ENCODE measurements at places on chromosomes 4 and X.

- H3K27me3 ChIP-seq = no peaks in the 10 kb centered on the region
- no peaks in the 10 kb centered on the region for H3K4me1 ChIP-seq
- H3K36me3 ChIP-seq = no peaks in the 10 kb centered on the region
- H3K27ac ChIP-seq = no peak overlapping the region
Measured at GRCh38 chr4:27368781-27369180, 508.1 kb downstream of the STIM2 start.

GRCh38 chr4:186852964-186853391 lies 129.3 kb upstream of the FAT1 start:
- H3K4me3 ChIP-seq = no peak overlapping the region
- no peaks in the 10 kb centered on the region for H3K4me1 ChIP-seq
- H3K27me3 ChIP-seq = no peaks in the 10 kb centered on the region
- H3K27ac ChIP-seq = no peak overlapping the region

DNA sequence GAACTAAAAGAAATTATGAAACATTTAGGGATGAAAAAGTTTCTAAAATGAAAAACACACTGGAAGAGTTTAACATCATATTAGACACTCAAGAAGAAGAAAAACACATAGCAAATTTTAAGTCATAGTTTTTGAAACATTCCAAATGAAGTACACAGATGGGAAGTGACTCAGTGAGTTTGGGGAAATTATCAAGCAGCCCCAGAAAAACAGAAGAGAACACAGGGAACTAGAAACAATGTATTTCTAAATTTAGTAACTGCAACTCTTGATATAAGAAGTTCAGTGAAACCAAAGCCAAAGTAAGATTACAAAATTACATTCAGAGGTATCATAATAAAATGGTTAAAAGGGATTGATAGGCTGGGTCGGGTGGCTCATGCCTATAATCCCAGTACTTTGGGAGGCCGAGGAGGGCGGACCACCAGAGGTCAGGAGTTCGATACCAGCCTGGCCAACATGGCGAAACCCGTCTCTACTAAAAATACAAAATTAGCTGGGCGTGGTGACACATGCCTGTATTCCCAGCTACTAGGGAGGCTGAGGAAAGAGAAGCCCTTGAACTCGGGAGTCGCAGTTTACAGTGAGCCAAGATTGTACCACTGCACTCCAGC lies 461.2 kb downstream of the KCTD8 start:
- no peak for DNase-seq
- no peaks in the 10 kb centered on the region for H3K4me1 ChIP-seq
- no peaks in the 10 kb centered on the region for H3K36me3 ChIP-seq
- no peaks in the 10 kb centered on the region for H3K27me3 ChIP-seq

GRCh38 chr4:100067255-100067654 lies 117.2 kb upstream of the H2AZ1 start:
- no peak overlapping the region for H3K4me3 ChIP-seq
- no peaks in the 10 kb centered on the region for H3K27me3 ChIP-seq
- no peaks in the 10 kb centered on the region for H3K36me3 ChIP-seq
- H3K27ac ChIP-seq = no peak overlapping the region

- no peaks in the 10 kb centered on the region for H3K36me3 ChIP-seq
- H3K4me3 ChIP-seq = no peak overlapping the region
- no peaks in the 10 kb centered on the region for H3K4me1 ChIP-seq
- H3K27me3 ChIP-seq = no peaks in the 10 kb centered on the region
Measured at GRCh38 chrX:44223150-44223549, 120.3 kb downstream of the EFHC2 start.

- H3K27ac ChIP-seq = no peak overlapping the region
- no peak for DNase-seq
- no peaks in the 10 kb centered on the region for H3K36me3 ChIP-seq
- H3K4me3 ChIP-seq = no peak overlapping the region
- H3K27me3 ChIP-seq = no peaks in the 10 kb centered on the region
Measured at GRCh38 chr4:86452422-86452891, 92.6 kb upstream of the MAPK10 start.

GRCh38 chrX:76971393-76972376 lies 475.5 kb upstream of the FGF16 start:
- H3K4me3 ChIP-seq = no peak overlapping the region
- no peak overlapping the region for H3K27ac ChIP-seq
- no peaks in the 10 kb centered on the region for H3K27me3 ChIP-seq
- H3K4me1 ChIP-seq = no peaks in the 10 kb centered on the region
- no peak for DNase-seq

GRCh38 chr4:11839889-11840288 lies 411.2 kb upstream of the HS3ST1 start:
- H3K27ac ChIP-seq = no peak overlapping the region
- no peaks in the 10 kb centered on the region for H3K36me3 ChIP-seq
- no peak overlapping the region for H3K4me3 ChIP-seq
- no peaks in the 10 kb centered on the region for H3K27me3 ChIP-seq
- DNase-seq = no peak

DNA sequence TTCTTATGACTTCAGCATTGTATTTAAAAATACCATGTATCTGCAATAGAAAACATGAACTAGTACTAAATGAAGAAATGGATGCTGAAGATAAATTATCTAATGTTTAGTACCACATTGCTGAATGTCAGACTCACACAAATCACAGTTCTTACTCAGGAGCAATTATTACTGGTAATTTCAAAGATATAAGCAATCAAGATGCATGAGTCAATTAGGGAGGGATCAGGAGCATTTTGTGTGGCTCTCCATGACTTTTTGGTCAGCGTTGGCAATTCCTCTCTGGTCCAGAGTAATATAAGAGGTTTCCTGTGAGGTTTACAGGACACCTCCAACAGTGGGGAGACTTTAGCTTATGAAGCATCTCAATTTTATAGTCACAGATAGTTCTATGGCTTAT lies 167.0 kb upstream of the PCDH7 start:
- no peak overlapping the region for H3K27ac ChIP-seq
- no peak for DNase-seq
- no peaks in the 10 kb centered on the region for H3K4me1 ChIP-seq
- no peaks in the 10 kb centered on the region for H3K27me3 ChIP-seq
- H3K4me3 ChIP-seq = no peak overlapping the region
- H3K36me3 ChIP-seq = no peaks in the 10 kb centered on the region

- DNase-seq = no peak
- no peak overlapping the region for H3K4me3 ChIP-seq
- no peak overlapping the region for H3K27ac ChIP-seq
- no peaks in the 10 kb centered on the region for H3K36me3 ChIP-seq
Measured at GRCh38 chrX:110066488-110067225, 63.7 kb downstream of the TMEM164 start.

GRCh38 chr4:1998296-1998695 lies 10.5 kb downstream of the NELFA start:
- DNase-seq = no peak
- no peaks in the 10 kb centered on the region for H3K27me3 ChIP-seq
- no peak overlapping the region for H3K27ac ChIP-seq
- H3K36me3 ChIP-seq = peaks cover 5% of the 10 kb centered on the region
- H3K4me1 ChIP-seq = no peaks in the 10 kb centered on the region

- no peaks in the 10 kb centered on the region for H3K36me3 ChIP-seq
- DNase-seq = no peak
- H3K27ac ChIP-seq = no peak overlapping the region
- H3K27me3 ChIP-seq = no peaks in the 10 kb centered on the region
- H3K4me1 ChIP-seq = peaks cover 5% of the 10 kb centered on the region
Measured at GRCh38 chr4:74638689-74639088, 155.6 kb downstream of the BTC start.

GRCh38 chrX:29662759-29663503 lies 552.4 kb upstream of the MAGEB2 start:
- no peaks in the 10 kb centered on the region for H3K36me3 ChIP-seq
- no peak overlapping the region for H3K4me3 ChIP-seq
- H3K27ac ChIP-seq = no peak overlapping the region
- no peaks in the 10 kb centered on the region for H3K4me1 ChIP-seq
- no peaks in the 10 kb centered on the region for H3K27me3 ChIP-seq
- no peak for DNase-seq

- no peaks in the 10 kb centered on the region for H3K36me3 ChIP-seq
- H3K4me1 ChIP-seq = no peaks in the 10 kb centered on the region
- H3K4me3 ChIP-seq = no peak overlapping the region
- DNase-seq = no peak
- H3K27ac ChIP-seq = no peak overlapping the region
- H3K27me3 ChIP-seq = no peaks in the 10 kb centered on the region
Measured at GRCh38 chrX:56231537-56232090, 542 bp upstream of the KLF8 start.

GRCh38 chr4:9875516-9875915 lies 94.1 kb downstream of the DRD5 start:
- no peak overlapping the region for H3K27ac ChIP-seq
- DNase-seq = no peak
- no peaks in the 10 kb centered on the region for H3K4me1 ChIP-seq
- no peak overlapping the region for H3K4me3 ChIP-seq
- no peaks in the 10 kb centered on the region for H3K36me3 ChIP-seq
- H3K27me3 ChIP-seq = no peaks in the 10 kb centered on the region

- no peaks in the 10 kb centered on the region for H3K27me3 ChIP-seq
- DNase-seq = no peak
- peaks cover 11% of the 10 kb centered on the region for H3K36me3 ChIP-seq
- H3K4me1 ChIP-seq = no peaks in the 10 kb centered on the region
Measured at GRCh38 chr4:78928835-78929234, 10.4 kb downstream of the PAQR3 start.

DNA sequence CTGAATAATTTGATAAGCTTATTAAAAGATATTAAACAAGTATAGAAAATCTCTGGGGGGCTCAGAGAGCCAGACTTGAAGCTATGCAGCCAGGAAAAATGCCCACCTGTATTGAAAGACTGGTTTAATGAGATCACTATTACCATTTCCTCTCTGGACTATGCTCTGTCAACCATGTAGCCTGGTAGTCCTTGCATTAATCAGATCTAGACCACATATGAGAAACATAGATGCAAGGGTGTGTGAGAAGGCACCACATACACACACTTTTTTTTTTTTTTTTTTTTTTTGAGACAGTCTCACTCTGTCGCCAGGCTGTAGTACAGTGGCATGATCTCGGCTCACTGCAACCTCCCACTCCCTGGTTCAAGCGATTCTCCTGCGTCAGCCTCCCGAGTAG lies 75.9 kb upstream of the ATP8A1 start:
- H3K36me3 ChIP-seq = no peaks in the 10 kb centered on the region
- DNase-seq = no peak
- H3K4me3 ChIP-seq = no peak overlapping the region
- no peak overlapping the region for H3K27ac ChIP-seq
- no peaks in the 10 kb centered on the region for H3K4me1 ChIP-seq
- H3K27me3 ChIP-seq = no peaks in the 10 kb centered on the region

- no peak overlapping the region for H3K27ac ChIP-seq
- no peaks in the 10 kb centered on the region for H3K4me1 ChIP-seq
- DNase-seq = no peak
- no peak overlapping the region for H3K4me3 ChIP-seq
- no peaks in the 10 kb centered on the region for H3K27me3 ChIP-seq
- H3K36me3 ChIP-seq = no peaks in the 10 kb centered on the region
Measured at GRCh38 chrX:77668391-77669237, 117.4 kb downstream of the ATRX start.

DNA sequence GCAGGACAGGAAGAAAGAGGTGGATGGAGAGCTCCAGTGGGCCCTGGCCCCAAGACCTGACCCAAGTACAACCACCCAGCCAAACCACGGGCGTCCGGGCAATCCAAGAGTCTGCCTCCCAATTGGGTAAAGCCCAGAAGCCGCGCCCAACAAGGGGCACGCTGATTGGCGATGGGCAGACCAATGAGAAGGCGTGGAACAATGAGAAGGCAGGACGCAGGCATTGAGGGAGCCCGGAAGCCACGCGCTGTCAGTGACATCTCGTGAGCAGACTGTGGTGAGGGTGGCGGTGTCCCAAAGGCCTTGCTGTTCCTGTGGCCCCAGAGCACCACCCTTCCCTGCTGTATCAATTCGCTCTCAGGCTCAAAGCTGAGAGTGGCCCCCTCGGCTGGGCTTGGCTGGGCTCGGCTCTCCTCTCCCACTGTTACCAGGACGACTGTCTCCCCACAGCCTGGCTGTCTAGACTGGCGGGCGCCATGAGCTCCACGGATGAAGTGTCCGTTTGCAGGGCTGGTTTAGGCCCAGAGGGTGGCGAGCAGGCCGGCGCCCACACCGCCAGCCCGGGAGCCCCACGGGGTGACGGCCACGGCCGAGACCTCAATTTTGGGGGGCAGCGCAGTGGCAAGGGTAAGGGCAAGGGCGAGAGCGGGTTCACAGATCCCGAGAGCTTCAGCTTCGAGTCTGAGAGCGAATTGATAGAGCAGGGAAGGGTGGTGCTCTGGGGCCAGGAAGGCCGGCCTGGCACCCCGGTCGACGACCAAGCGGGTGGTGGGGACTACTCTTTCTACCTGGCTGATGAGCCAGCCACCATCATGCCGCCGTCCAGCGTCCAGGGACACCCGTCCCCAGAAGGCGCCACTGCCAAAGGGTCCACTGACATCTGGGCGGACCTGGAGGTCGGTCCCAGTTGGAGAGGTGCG lies at the start of gene LOC101059915:
Gene LOC101059915, plus strand, starts transcription at position 219 of the 920 bp plus-strand sequence.
- H3K27me3 ChIP-seq = no peaks in the 10 kb centered on the region
- H3K36me3 ChIP-seq = no peaks in the 10 kb centered on the region
- H3K4me1 ChIP-seq = peaks cover 9% of the 10 kb centered on the region

DNA sequence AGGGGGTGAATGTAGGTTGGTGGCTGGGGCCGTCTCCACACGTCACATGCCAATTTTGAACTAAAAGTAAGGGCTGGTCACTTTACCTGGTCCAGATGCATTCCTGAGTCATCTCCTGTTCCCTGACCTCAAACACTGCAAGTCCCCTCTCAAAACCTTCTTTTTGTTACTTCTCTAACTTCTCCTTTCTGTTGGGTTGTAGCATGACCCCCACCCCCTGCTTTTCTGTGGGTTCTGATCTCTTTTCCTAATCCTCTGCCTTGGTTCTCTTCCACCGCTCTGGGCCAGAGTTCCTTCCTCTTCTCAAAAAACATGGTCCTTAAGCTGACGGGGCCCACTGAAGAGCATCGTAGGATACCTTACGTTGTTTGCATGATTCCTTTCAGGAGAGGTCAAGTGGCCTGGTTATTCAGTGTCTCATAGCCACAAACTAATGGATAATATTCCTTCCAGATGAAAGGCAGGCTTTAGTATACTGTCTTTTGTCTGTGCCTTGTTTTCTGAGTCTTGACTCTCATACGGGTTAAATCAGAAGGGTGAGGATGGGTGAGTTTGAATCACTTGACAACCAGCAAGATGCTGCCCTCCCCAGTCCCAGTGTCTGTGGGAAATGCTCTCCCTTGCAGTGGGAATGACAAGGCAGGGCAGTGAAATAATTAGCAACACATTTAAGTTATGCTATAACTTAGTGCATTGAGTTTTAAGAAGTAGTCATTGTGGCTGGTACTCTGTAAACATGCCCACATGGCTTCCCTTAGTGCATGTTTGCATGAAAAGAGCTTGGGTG lies 15.1 kb downstream of the SMS start:
- no peaks in the 10 kb centered on the region for H3K4me1 ChIP-seq
- DNase-seq = no peak
- no peak overlapping the region for H3K27ac ChIP-seq
- no peaks in the 10 kb centered on the region for H3K27me3 ChIP-seq
- no peaks in the 10 kb centered on the region for H3K36me3 ChIP-seq
- no peak overlapping the region for H3K4me3 ChIP-seq

GRCh38 chr4:97942951-97943350 lies 200.3 kb downstream of the STPG2 start:
- no peaks in the 10 kb centered on the region for H3K36me3 ChIP-seq
- H3K4me3 ChIP-seq = no peak overlapping the region
- no peaks in the 10 kb centered on the region for H3K27me3 ChIP-seq
- no peaks in the 10 kb centered on the region for H3K4me1 ChIP-seq
